T follicular helper cell (primary cell): ENCODE measurements at places on chromosomes 3 and 15.

DNA sequence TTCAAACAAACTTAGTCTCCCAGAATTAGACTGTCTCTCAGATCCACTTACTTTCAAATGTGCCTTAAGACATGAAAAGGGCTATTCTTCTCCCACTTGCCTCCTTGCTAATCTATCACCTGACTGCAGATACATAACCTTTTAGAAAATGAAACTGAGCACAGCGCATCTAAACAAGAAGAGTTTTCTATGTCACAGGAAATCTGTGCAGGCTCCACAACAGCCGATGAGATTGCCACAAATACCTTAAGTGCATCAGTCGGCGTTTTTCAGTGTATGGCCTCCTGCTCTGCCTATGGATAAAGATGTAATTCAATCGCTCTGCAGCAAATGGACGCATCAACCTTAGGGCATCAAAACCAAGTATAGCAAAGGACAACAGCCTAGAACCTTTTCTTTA, 544.2 kb downstream of the FOXP1 start:
- no peak for DNase-seq

- no peak for DNase-seq
These were observed 3.5 kb upstream of the ALDH1A2 start for GRCh38 chr15:58069008-58069407.

GRCh38 chr15:29871401-29871800, 49.1 kb upstream of the TJP1 start:
- no peak for DNase-seq

- DNase-seq, result no peak
These were observed 289.9 kb downstream of the GAP43 start for GRCh38 chr3:115913069-115913686.

GRCh38 chr3:189349772-189350171, 178.0 kb downstream of the TPRG1 start:
- DNase-seq, result no peak

DNA sequence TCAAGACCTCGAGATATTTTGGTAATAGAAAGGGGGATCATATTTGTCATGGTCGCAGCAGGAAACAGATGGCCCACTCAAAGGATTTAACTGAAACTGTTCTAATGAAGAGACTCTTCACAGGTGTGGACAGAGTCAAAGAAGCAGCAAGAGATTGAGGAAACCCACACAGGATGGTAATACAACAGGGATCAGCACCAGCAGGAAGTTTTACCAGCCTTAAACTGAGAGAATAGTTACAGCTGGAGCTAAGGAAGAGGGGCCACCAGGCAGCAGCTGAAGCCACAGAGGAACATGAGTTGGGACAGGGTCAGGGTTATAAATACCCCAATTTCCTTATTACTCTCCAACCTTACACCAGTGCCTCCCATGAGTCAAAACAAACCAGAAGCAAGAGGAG, 131.8 kb upstream of the UBE2E2 start:
- no peak for DNase-seq

- DNase-seq, result no peak
These were observed 87.7 kb upstream of the ALDH1L1 start for GRCh38 chr3:126267976-126268615.

GRCh38 chr15:68511073-68511991, 67.5 kb upstream of the CORO2B start:
- DNase-seq, result no peak
